WTC11 (cell line): ENCODE measurements at places on chromosomes 11 and 22. TPM values are rescaled to one million over a fixed set of nuclear protein-coding genes. Genes with fewer than 3 reads are reported as not detected.
A peak's percentile ranks its signal among the peaks of the same experiment; 100 is the strongest.

Gene OR8K3
- not detected in 3 replicates for total RNA-seq

DNA sequence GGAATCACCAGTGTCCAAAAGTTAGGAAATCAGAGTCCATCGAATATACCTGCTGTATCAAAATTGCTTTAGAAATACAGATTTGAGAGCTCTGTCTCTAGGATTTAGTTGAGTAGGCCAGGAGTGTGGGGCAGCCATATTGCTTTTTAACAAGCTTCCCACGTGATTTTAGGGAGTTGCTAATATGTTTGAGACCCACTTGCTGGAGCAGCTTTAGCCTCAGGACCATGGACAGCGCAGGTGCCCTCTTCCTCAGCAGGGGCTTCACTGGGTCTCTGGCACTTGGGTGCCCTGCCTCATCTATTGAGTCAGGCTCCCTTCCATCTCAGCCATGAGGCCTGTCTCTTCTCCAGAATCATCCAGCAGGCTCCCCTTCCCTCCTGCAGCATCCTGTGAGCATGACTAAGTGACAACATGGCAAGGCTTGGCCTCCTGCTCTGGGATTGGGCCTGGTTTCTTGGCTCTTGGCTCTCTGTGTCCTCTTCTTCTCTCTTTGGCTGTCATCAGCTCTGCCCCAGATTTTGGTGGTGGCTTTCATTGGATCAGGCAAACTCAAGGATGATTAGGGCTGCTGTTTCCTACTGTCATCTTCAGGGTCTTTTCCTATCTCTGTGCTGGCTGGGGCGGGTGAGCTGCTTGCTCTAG lies 70.0 kb downstream of the SGSM1 start:
- no peak overlapping the region for H3K4me3 ChIP-seq
- DNase-seq = peak; percentile 68
- no peaks in the 10 kb centered on the region for H3K4me1 ChIP-seq
- H3K27me3 ChIP-seq = 0 out of 2 replicates have a peak, but pooled peaks cover 2% of the 10 kb centered on the region
- H3K36me3 ChIP-seq = peaks cover 5% of the 10 kb centered on the region

DNA sequence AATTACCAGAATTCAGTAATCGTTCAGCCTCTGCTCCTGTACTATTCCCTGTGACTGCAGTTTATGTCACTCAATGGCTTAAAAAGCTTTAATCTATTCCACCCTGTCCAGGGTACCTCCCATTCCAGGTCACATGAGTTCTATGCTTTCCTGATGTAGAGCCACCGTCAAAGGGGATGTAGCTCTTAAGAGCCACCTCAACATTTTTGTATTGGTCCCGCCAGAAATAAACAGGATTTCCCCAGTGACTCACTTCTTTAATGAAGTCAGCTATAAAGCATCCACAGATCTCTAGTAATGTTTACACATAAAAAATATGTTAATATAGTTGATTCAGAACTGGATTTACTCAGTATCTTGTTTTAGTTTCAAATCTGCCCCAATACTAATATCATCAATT lies 1.3 kb upstream of the OR8D1 start:
- no peaks in the 10 kb centered on the region for H3K4me1 ChIP-seq
- H3K27me3 ChIP-seq = no peaks in the 10 kb centered on the region
- DNase-seq = no peak

Gene ABCC8
- total RNA-seq = 3.9 to 7.3 TPM (median 4.1 TPM) in 3 replicates

DNA sequence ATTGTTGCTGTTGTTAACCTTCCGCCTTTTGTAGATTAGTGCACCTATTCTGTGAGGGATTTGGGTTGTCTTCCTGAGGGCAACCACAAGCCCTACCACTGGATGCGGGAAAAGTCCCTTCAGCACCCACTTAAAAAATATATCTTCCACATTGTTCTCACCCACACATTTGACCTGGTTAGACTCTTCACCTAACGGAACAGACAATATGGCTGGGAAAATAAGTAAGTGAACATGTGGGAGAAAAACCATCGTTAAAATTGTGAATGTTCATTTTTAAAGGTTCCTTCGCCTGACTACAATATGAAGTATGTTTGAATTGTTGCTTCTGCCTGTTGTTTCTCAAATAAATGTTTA lies 72.0 kb upstream of the MPEG1 start:
- no peak overlapping the region for H3K27ac ChIP-seq
- peaks cover 7% of the 10 kb centered on the region; the same call in 1 of the 2 replicates for H3K4me1 ChIP-seq
- no peaks in the 10 kb centered on the region for H3K36me3 ChIP-seq
- no peak overlapping the region for H3K4me3 ChIP-seq
- no peak for DNase-seq
